Fibroblast of upper back skin (primary cell): ENCODE measurements at places on chromosomes 11 and 22.

GRCh38 chr11:60936467-60937143 is 12.3 kb downstream of the TMEM132A start:
- no peak for DNase-seq

DNA sequence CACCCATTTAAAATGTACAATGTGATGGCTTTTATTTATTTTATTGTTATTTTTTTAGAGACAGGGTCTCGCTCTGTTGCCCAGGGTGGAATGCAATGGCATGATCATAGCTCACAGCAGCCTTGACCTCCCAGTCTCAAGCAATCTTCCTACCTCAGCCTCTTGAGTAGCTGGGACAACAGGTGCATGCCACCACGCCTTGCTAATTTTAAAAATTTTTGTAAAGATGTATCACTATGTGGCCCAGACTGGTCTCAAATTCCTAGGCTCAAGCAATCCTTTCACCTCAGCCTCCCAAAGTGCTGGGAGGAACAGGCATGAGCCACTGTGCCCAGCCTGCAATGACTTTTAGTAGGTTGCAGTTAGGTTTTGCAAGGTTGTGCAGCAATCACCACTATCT is 14.3 kb downstream of the CLDN5 start:
- DNase-seq = no peak

GRCh38 chr11:129955282-129955681 is 47.4 kb downstream of the PRDM10 start:
- DNase-seq = no peak

DNA sequence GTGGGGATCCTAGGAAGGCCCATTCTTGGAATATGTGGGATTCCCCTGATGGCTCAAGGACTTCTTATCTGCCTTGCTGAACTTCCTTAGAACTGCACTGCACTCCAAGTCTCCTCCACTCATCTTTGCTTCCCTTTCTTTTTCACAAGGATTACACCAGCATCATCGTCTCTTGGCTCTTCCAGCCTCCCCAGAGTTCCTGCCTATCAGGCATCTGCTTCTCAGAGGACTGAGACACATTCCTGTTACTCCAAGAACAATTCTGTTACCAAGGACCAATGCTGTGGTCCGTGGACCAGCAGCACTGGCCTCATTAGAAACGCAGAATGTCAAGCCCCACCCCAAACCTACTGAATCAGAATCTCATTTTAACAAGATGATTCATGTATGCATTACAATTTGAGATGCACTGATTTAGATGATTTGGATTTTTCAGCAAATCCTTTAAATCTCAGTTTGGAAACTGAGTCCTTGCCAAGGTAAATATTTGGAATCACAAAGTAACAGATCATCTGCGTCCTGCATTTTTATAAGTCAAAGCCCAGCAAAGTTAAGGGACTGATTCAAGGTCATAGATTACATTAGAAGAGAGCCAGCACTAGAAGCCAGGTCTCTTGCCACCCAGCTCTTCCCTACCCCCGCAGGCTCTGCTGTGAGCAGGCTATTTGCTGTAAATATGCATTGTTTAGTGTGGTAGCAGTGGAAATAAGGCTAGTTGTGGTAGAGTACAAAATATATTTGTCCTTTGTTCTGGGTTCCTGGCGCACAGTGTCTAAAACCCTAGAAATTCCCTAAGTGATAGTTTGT is 110.9 kb downstream of the SWAP70 start:
- DNase-seq = peak; percentile 97

GRCh38 chr11:97739932-97740800 is 1280.6 kb upstream of the CNTN5 start:
- DNase-seq = peak; percentile 41

- DNase-seq = peak; percentile 31
Observed at GRCh38 chr11:19766206-19766605, 53.6 kb downstream of the NAV2 start.

DNA sequence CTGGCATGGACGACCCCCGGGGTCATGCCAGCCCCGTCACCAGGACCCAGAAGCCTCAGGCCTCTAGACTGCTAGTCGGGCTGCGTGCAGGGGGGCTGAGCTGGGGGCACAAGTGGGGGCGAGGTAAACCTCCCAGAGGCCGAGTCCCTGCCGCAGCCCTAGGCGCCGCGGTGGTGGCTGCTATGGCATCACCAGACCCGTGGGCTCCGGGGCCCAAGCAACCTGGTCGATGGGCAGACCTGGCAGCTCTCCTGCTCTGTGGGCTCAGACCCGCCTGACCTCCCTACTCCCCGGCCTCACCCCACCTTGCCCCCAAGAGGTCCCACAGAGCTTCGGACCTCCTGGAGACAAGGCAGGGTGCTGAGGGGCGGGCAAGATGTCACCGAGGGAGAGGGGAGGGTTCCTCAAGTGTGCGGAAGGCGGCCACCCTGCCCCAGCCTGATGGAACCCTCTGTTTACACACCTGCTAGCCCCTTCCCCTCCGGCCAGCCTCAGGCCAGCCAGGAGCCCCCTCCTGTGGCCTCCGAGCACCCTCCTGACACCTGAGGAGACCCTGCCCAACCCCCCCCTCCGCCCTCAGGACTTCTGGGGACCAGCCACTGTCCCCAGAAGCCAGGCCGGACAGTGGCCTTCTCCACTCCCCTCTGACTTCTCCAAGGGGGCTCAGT is 9.4 kb downstream of the IGF2 start:
- DNase-seq = no peak

DNA sequence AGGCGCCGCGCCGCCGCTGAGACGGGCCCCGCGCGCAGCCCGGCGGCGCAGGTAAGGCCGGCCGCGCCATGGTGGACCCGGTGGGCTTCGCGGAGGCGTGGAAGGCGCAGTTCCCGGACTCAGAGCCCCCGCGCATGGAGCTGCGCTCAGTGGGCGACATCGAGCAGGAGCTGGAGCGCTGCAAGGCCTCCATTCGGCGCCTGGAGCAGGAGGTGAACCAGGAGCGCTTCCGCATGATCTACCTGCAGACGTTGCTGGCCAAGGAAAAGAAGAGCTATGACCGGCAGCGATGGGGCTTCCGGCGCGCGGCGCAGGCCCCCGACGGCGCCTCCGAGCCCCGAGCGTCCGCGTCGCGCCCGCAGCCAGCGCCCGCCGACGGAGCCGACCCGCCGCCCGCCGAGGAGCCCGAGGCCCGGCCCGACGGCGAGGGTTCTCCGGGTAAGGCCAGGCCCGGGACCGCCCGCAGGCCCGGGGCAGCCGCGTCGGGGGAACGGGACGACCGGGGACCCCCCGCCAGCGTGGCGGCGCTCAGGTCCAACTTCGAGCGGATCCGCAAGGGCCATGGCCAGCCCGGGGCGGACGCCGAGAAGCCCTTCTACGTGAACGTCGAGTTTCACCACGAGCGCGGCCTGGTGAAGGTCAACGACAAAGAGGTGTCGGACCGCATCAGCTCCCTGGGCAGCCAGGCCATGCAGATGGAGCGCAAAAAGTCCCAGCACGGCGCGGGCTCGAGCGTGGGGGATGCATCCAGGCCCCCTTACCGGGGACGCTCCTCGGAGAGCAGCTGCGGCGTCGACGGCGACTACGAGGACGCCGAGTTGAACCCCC is 798 bp downstream of the BCR start:
- DNase-seq = no peak

DNA sequence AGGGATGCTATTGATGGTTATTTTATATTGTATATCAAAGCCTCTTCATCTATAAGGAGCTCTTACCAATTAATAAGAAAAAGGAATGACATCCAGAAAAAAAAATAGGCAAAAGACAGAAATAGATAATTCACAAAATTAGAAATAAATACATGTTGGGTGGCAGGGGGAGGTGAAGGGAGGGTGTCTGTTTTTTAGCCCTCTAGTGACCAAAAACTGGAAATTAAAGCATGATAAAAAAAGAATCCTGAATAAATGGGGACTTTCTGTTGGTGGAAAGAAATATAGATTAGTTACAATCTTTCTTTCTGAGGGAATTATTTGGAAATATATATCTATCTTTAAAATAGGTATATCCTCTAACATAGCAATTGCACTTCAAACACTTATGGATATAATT is 42.0 kb upstream of the TTC36 start:
- no peak for DNase-seq

- DNase-seq = no peak
Observed at GRCh38 chr11:69006816-69007215, 6.2 kb downstream of the MRGPRF start.

DNA sequence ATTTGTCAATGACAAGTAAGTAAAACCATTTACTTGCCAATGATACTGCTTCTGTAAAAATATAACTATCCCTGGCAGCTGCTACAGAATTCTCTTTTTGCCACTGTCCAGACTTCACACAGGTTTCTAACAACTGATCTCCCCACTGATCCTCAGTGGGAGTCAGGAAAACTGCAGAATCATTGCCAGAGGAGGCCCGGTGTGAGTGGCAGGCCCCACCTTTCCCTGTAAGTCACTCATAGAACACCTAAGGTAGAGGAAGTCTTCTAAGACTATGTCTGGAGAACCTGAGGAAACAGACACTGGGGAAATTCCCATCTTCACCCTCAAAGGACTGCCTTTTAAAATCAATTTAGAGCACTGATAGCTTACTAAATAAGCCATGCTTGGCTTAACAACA is 66.3 kb downstream of the ZC3H12C start:
- no peak for DNase-seq

- no peak for DNase-seq
Observed at GRCh38 chr11:114159320-114159719, 99.8 kb downstream of the ZBTB16 start.
